ENCODE measurements at places on chromosomes 4 and X.
A peak's percentile ranks its signal among the peaks of the same experiment; 100 is the strongest.

DNA sequence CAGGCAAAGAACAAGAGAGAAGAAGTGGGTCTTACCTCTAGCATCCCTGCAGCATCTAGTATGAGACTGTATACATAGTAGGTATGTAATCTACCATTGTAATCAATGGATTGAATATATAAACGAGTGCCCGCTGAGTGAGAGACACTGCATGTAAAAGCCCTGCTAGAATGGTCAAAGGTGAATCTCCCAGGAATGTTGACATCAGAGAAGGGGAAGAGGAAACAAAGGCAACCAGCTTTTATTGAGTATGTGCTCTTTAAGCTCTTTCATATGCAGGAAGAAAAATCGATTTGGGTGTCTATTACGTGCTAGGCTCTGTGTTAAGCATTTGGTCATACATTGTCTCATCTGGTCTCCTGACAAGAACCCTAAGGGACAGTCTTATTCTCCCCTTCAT lies 91.9 kb upstream of the KLHL13 start:
- peaks cover 3% of the 10 kb centered on the region for H3K27me3 ChIP-seq
- peaks cover 22% of the 10 kb centered on the region for H3K4me1 ChIP-seq
- no peak overlapping the region for H3K4me3 ChIP-seq
- no peak overlapping the region for H3K27ac ChIP-seq

DNA sequence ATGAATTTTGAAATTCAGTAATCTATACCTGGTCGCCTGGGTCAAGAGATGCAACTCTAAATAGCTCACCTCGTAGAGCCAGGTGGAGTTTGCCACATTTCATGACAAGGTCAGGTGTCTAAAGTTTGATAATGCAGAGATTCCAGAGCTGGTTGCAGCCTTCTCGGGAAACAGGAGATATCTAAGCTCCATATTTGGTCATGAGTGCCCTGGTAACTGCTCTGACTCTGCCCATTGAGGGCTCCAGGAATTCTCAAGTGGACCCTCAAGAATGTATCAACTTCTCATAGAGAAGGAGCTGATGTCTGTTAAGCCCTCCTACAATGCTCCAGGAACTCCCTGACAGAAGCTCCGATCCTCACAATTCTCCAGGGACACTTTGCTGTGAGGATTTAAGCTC lies 33.2 kb upstream of the TSPAN5 start:
- peaks cover 5% of the 10 kb centered on the region for H3K4me1 ChIP-seq
- DNase-seq = no peak

GRCh38 chr4:181323061-181323460 lies 920.1 kb upstream of the TENM3 start:
- H3K27me3 ChIP-seq = peaks cover 2% of the 10 kb centered on the region
- DNase-seq = no peak
- H3K27ac ChIP-seq = peak overlapping the region; percentile 17
- peak overlapping the region; percentile 6 for H3K4me3 ChIP-seq
- peaks cover 20% of the 10 kb centered on the region for H3K4me1 ChIP-seq

DNA sequence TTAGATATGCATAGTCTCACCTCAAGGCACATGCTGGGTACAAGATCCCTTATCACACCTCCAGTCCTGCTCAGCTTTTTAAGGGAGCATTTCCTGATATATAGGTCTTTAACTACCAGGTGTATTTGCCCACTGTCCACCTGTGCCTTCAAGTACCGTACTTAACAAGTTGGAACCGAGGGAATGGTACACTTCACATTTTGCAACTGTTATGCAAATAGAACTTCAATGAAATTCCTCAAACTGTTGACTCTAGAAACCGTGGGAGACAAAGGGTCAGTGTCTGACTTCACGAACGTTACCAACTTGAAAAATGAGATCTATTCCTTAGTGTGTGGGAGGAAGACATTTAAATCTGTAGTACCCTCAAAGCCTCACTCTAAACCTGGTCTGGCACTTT lies 5.2 kb downstream of the TRIM2 start:
- H3K36me3 ChIP-seq = peaks cover 5% of the 10 kb centered on the region
- H3K4me1 ChIP-seq = peaks cover 6% of the 10 kb centered on the region
- H3K27me3 ChIP-seq = peaks cover 9% of the 10 kb centered on the region

- no peaks in the 10 kb centered on the region for H3K4me1 ChIP-seq
- peaks cover 6% of the 10 kb centered on the region for H3K27me3 ChIP-seq
- no peak overlapping the region for H3K4me3 ChIP-seq
- DNase-seq = no peak
- H3K27ac ChIP-seq = no peak overlapping the region
Observed at GRCh38 chr4:6491235-6491634, 18.8 kb upstream of the PPP2R2C start.

GRCh38 chr4:7124689-7125442 lies 57.0 kb upstream of the GRPEL1 start:
- peaks cover 4% of the 10 kb centered on the region for H3K27me3 ChIP-seq
- DNase-seq = no peak
- H3K27ac ChIP-seq = no peak overlapping the region
- no peaks in the 10 kb centered on the region for H3K4me1 ChIP-seq
- no peaks in the 10 kb centered on the region for H3K36me3 ChIP-seq

GRCh38 chrX:136211766-136212556 lies 39.2 kb downstream of the MAP7D3 start:
- no peak for DNase-seq
- no peak overlapping the region for H3K27ac ChIP-seq
- H3K27me3 ChIP-seq = no peaks in the 10 kb centered on the region
- no peak overlapping the region for H3K4me3 ChIP-seq

All from memory B cell (primary cell).